ENCODE measurements at places on chromosomes 2 and 18. TPM values are rescaled to one million over a fixed set of nuclear protein-coding genes. Genes with fewer than 3 reads are reported as not detected.

The CASP10 gene
- total RNA-seq = 6.7 TPM

DNA sequence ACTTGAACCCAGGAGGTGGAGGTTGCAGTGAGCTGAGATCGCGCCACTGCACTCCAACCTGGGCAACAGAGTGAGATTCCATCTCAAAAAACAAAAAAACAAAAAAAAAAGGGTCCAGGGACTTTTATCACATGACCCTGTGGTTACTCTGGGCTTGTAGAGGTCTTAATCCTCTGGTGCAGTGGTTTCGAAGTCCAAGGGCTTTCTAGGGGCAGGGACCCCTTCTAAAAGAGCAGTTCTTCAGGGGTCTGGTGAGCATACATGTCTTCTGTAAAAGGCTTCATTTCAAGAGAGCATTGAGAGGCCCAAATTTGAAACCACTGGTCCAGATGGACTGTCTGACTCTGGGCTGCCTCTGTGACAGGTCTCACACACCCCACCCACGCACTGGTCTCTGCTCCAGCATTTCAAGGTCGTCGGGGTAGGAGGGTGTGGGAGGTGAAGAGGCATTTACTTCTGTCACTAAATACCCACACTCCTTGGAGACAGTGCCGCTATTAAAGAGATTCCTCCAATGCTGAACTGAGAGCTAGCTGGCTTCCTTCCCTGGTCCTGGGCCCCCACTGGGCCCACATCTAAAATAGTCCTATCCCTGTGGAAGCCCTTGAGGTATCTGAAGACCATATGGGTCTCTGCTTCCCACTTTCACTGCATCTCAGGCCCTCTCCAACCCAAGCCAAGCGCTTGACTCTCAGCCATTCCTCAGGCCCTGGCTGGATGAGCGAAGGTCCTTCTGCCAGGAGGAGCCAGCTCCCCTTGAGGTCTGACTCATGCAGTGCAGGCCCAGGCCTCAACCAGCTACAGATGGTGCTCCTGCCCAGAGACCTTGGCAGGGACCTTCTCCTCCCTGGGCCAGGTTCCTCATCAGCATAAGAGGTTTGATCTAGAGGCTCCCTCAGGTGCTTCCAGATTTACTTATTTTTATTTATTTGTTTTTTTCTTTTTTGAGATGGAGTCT lies 44.8 kb downstream of the PAX8 start:
- no peak for DNase-seq

The TMEM178A gene
- total RNA-seq = 5.7 TPM

The AMER3 gene
- total RNA-seq = 0.09 TPM

The HOXD9 gene
- total RNA-seq = 0.75 TPM

DNA sequence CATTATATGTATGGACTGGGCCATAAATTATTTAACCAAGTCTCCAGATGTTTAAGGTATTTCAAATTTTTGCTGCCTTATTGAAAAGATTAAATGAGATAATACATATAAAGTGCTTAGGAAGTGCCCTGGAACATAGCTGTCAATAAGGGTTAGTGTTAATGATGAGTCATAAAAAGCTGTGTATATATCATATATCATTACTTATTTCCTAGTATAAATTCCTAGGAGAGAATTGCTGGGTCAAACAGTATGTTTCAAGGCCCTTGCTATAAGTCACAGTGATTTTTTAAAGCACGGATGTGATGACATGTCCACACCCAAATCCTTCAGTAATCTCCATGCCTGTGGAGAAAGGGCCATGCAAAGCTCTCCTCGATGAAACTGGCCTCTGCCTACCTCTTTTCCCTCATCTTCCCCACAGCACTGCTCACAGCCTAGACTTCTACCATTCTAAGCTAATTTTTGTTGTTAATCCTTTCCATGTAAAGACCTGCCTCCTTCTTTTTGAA lies 8.5 kb downstream of the ZNF2 start:
- no peak for DNase-seq

The CDH2 gene
- 3.3 TPM for total RNA-seq

- DNase-seq = no peak
Measured at GRCh38 chr2:235765181-235765820, 271.5 kb downstream of the AGAP1 start.

The TEKT4 gene
- total RNA-seq = not detected

The CHST10 gene
- total RNA-seq = 14.0 TPM

DNA sequence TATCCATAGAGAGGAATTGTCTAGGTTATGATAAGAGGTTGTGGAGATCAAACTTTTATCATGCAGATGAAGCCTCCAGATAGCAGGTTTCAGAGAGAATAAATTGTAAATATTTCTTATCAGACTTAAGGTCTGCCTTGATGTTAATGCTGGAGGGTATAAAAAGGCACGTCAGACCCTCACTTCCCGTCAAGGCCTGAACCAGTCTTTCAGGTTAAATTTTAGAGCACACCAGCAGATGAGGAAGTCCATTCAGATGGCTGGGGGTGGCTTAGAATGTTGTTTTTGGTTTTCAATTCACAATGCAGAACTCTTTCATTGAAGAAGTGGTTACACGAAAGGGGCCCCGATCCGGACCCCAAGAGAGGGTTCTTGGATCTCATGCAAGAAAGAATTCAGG lies 144.4 kb upstream of the FBXO11 start:
- no peak for DNase-seq

The CD226 gene
- 0.53 TPM for total RNA-seq

DNA sequence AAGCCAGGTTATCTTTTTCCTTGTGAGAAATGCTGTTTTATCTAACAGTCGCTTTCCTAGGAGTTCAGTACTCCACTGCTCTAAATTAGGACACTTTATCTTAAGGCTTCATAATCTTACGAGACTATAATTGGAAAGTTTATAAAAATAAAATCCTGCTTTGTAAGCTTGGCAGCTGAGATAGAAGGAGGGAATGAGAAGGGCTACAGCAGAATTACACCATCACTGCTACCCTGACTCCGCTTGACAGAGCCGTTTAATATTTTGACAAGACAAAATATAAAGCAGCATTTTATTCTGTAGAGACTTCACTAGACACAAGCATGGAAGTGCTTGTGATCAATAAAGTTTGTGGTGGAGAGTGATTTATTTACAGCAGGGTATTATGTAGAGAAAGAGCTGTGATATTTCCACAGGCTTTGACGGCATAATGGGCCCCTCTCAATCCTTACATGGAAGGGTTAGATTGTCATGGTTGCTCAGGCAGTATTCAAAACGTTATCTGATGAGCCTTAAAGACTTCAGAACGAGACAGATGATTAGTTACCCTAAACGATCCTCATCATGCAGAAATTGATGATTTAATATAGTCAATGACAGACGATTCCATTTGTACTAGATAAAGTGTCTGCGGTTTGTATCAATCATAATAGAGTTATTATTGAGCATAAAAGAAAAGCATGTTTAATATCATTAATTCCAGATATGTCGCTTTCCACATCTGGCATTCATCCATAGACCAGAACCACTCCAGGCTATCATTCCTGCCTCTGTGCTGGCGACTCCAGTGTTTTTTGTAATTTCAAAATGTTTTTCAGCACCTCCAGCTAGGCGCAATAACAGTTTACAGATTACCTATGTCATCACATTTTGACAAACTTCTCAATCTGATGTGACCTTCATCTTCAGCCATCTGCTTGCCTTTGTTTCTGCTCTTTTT lies 242.2 kb downstream of the FIGN start:
- DNase-seq = no peak

The IL18R1 gene
- total RNA-seq = 0.98 TPM
